ENCODE measurements at places on chromosomes 7 and 10.
A peak's percentile ranks its signal among the peaks of the same experiment; 100 is the strongest.

- no peak for DNase-seq
- H3K4me3 ChIP-seq, result no peak overlapping the region
- H3K36me3 ChIP-seq, result no peaks in the 10 kb centered on the region
- no peaks in the 10 kb centered on the region for H3K4me1 ChIP-seq
These were observed 20.7 kb downstream of the NRAP start for GRCh38 chr10:113643183-113643582.

DNA sequence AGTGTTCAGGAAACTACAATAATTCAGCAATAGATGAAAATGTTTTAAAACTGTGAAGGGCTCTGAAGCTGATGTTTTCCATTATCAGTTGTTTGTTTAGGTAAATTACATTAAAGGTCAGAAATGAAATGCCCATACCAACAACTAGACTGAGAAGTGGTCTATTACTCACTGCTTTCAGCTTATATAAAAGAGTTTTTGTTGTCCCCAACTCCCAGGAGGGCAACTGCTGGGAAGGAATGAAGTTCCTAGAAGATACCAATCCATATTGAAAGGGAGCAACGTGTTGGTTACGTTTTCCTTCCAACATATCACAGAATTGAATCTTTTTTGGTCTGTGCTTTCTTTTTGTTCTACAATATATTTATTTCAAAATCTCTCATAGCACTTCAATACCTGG, 330.6 kb upstream of the LRRN3 start:
- H3K36me3 ChIP-seq, result no peaks in the 10 kb centered on the region
- no peaks in the 10 kb centered on the region for H3K27me3 ChIP-seq
- H3K4me3 ChIP-seq, result no peak overlapping the region

DNA sequence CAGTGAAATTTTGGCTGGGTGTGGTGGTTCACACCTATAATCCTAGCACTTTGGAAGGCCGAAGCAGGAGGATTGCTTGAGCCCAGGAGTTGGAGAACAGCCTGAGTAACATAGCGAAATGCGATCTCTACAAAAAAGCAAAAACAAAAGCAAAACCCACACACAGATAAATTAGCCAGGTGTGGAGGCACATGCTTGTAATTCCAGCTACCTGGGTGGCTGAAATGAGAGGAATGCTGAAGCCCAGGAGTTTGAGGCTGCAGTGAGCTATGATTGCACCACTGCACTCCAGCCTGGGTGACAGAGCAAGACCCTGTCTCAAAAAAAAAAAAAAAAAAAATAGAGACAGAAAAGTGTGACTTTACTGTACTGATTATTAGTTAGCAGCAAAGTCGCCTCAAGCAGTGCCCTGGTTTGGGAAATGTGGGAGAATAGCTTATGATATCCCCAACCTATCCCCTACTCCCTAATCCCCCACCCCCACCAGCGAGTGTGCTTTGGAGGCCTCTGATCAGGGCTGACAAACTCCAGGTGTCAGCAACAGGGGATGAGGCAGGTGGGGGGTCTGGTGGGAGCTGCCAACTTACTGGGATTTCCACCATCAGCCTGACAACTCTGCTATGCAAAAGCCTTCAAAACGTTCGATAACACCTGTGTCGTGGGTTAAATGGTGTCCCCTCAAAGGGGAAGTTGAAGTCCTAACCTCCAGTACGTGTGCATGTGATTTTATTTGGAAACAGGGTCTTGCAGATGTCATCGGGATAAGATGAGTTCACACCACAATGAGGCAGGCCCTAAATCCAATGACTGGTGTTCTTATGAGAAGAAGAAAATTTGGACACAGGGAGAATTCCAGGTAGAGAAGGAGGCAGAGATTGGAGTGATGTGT, 124.7 kb upstream of the SDK1 start:
- H3K27me3 ChIP-seq, result no peaks in the 10 kb centered on the region
- no peak for DNase-seq
- no peak overlapping the region for H3K27ac ChIP-seq
- no peak overlapping the region for H3K4me3 ChIP-seq

- H3K27me3 ChIP-seq, result no peaks in the 10 kb centered on the region
- H3K4me1 ChIP-seq, result no peaks in the 10 kb centered on the region
- no peak overlapping the region for H3K4me3 ChIP-seq
- DNase-seq, result no peak
- no peaks in the 10 kb centered on the region for H3K36me3 ChIP-seq
These were observed 5.2 kb downstream of the CALN1 start for GRCh38 chr7:72406820-72407403.

- H3K27me3 ChIP-seq, result no peaks in the 10 kb centered on the region
- no peak overlapping the region for H3K4me3 ChIP-seq
- DNase-seq, result no peak
- no peak overlapping the region for H3K27ac ChIP-seq
These were observed 42.1 kb upstream of the CXCL12 start for GRCh38 chr10:44427037-44427436.

GRCh38 chr7:123054357-123055133, 59.0 kb upstream of the TAS2R16 start:
- H3K4me3 ChIP-seq, result no peak overlapping the region
- no peaks in the 10 kb centered on the region for H3K36me3 ChIP-seq
- H3K27ac ChIP-seq, result no peak overlapping the region
- no peak for DNase-seq
- no peaks in the 10 kb centered on the region for H3K4me1 ChIP-seq
- H3K27me3 ChIP-seq, result no peaks in the 10 kb centered on the region

- H3K27ac ChIP-seq, result no peak overlapping the region
- no peak for DNase-seq
- no peak overlapping the region for H3K4me3 ChIP-seq
- no peaks in the 10 kb centered on the region for H3K27me3 ChIP-seq
- H3K36me3 ChIP-seq, result no peaks in the 10 kb centered on the region
These were observed 49.0 kb downstream of the PSMC2 start for GRCh38 chr7:103396471-103396870.

DNA sequence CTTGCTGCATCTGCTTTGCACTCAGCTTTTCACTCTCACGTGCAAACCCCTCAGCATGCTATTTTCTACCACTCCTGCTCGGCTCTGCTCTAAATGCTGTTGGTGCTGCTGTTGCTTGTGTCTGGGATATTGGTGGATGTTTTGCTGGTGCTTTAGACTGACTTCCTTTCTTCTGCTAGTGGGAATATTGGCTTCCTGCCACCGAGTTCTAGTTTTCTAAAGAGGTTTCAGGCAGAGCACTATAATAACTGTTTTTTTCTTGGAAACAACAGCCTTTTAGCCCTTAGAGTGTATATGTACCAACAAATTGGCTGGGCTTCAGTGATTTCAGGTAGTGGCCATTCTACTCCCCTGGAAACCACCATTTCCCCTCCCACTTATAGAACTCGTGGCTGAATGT, 27.8 kb downstream of the TMEM236 start:
- H3K27me3 ChIP-seq, result no peaks in the 10 kb centered on the region
- H3K4me1 ChIP-seq, result no peaks in the 10 kb centered on the region
- no peak for DNase-seq
- H3K4me3 ChIP-seq, result no peak overlapping the region

GRCh38 chr10:2303169-2303568, 565.8 kb upstream of the ADARB2 start:
- H3K27me3 ChIP-seq, result no peaks in the 10 kb centered on the region
- no peak overlapping the region for H3K4me3 ChIP-seq
- no peak for DNase-seq
- no peaks in the 10 kb centered on the region for H3K4me1 ChIP-seq

DNA sequence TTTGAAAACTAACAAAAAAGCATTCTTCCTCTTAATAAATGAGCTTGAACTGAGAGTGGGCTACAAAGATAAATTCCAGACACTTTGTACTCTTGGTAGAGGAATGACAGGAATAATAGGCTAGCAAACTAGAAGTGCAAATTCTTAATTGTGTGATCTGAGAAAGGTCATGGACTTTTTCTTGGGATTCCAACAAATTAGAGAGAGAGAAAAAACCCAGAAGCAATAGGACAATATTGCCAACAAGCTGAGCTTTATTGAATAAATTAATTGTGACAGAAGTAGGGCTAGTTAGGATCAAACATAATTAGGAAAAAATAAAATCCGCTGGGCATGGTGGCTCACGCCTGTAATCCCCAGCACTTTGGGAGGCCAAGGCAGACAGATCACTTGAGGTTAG, 41.4 kb upstream of the LAMB1 start:
- DNase-seq, result no peak
- no peak overlapping the region for H3K27ac ChIP-seq
- no peaks in the 10 kb centered on the region for H3K36me3 ChIP-seq
- no peaks in the 10 kb centered on the region for H3K27me3 ChIP-seq

DNA sequence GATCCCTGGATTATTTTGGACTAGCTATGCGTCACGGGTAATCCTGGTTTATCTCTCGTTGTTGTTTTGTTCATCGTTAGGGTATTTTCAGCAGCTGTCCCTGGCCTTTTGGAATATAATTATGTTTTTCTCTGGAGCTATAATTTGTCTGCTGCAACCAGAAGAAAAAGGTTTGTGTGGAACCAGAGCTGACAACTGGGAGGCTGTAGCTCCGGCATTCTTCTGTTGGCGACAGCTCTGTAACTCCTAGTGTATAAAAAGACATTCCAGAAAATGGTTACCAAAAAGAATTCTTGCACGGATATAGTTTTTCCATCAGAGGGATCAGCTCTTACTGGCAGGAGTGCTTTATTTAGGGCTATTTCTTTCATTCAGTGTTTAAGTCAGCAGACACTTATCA, 130.9 kb upstream of the PRR15 start:
- H3K27me3 ChIP-seq, result no peaks in the 10 kb centered on the region
- H3K27ac ChIP-seq, result no peak overlapping the region
- H3K4me3 ChIP-seq, result no peak overlapping the region
- no peak for DNase-seq
- no peaks in the 10 kb centered on the region for H3K36me3 ChIP-seq

DNA sequence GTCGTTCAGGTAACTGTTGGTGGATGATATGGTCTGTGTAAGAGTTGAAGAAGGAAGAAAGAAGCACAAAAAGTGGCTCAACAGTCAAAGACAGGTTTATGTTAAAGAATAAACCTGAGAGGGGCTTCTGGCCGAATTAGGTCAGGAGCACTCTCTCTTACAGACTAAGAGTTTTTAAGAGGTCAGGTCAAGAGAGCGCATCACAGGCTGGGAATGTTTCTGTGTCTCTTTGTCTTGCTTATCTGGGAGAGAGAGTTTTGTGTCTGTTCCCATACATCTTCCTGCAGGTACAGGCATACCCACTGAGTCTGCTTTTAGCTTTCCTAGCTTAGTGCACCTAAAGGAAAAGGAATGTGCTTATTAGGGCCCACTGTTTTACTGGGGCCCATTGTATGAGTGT, 22.2 kb upstream of the PRPF18 start:
- H3K27me3 ChIP-seq, result no peaks in the 10 kb centered on the region
- DNase-seq, result no peak
- H3K4me1 ChIP-seq, result no peaks in the 10 kb centered on the region
- H3K4me3 ChIP-seq, result no peak overlapping the region
- no peak overlapping the region for H3K27ac ChIP-seq
- H3K36me3 ChIP-seq, result no peaks in the 10 kb centered on the region

GRCh38 chr7:80722616-80723195, 84.3 kb downstream of the CD36 start:
- H3K27ac ChIP-seq, result peak overlapping the region; percentile 15
- no peaks in the 10 kb centered on the region for H3K36me3 ChIP-seq
- H3K27me3 ChIP-seq, result no peaks in the 10 kb centered on the region
- H3K4me1 ChIP-seq, result no peaks in the 10 kb centered on the region
- DNase-seq, result peak; percentile 53

- peak; percentile 63 for DNase-seq
- H3K27me3 ChIP-seq, result no peaks in the 10 kb centered on the region
- H3K4me3 ChIP-seq, result peak within 1 kb of the TSS; percentile 56
- no peaks in the 10 kb centered on the region for H3K4me1 ChIP-seq
- H3K27ac ChIP-seq, result peak within 1 kb of the TSS; percentile 42
These were observed at the start of gene NUDT13 for GRCh38 chr10:73110345-73110849. Gene NUDT13 (plus strand): TSS chr10:73110455. CDS start chr10:73114366, 3,911 bp downstream.

GRCh38 chr7:71312755-71313490, 181.0 kb downstream of the GALNT17 start:
- H3K27ac ChIP-seq, result no peak overlapping the region
- H3K4me1 ChIP-seq, result no peaks in the 10 kb centered on the region
- H3K4me3 ChIP-seq, result no peak overlapping the region
- DNase-seq, result no peak
- H3K36me3 ChIP-seq, result no peaks in the 10 kb centered on the region
- H3K27me3 ChIP-seq, result no peaks in the 10 kb centered on the region

DNA sequence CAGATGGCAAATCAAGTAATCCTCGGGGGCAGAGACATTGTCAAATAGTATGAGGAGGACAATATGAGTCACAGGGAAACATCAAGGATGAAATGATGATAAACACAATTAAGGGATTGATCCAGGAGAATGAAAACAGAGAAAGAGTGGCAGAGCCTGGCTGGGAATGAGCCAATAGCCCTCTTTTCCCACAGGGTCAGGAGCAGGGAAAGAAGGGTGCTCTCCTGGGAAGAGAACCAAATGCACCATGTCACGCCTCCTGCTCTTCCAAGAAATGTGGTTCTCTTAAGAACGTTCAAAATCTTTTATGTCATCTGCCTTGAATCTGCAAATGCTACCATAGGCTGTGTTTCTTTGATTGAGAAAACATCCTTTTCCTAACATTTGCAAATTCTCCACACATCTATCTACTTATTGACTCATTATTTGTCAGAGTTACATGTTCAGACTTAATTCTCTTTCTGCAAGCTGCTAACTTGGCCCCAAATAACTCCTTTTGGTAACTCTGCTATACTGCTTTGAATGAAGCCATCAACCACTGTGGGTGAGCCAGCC, 50.6 kb downstream of the HIPK2 start:
- DNase-seq, result no peak
- no peaks in the 10 kb centered on the region for H3K27me3 ChIP-seq
- no peak overlapping the region for H3K4me3 ChIP-seq
- peaks cover 9% of the 10 kb centered on the region for H3K4me1 ChIP-seq

GRCh38 chr7:294440-295154, 4.6 kb downstream of the FOXL3 start:
- DNase-seq, result peak; percentile 24
- H3K27me3 ChIP-seq, result peaks cover 63% of the 10 kb centered on the region
- H3K27ac ChIP-seq, result no peak overlapping the region
- H3K4me1 ChIP-seq, result no peaks in the 10 kb centered on the region

GRCh38 chr10:87646935-87647334, 12.7 kb upstream of the PAPSS2 start:
- no peak overlapping the region for H3K4me3 ChIP-seq
- no peak overlapping the region for H3K27ac ChIP-seq
- no peak for DNase-seq

DNA sequence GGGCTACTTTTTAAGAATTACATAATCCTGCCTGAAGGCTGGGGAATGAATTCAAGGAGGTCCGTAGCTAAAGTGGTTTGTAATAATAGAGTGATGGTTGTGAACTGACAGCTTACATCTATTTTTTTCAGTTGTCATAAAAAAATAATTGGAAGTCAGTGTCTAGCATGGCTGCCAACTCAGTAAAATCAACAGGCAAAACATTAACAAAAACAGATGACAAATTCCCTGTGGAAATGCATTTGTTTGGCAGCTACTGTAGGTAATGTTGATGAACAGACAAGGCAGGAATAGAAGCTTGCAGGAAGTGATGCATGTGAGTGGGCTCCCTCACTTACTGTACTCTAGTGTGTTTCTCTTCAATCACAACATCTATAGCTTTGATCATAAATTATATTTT, 766.0 kb upstream of the POT1 start:
- no peak for DNase-seq
- H3K4me3 ChIP-seq, result no peak overlapping the region
- no peaks in the 10 kb centered on the region for H3K36me3 ChIP-seq
- no peaks in the 10 kb centered on the region for H3K4me1 ChIP-seq
- H3K27me3 ChIP-seq, result no peaks in the 10 kb centered on the region
- H3K27ac ChIP-seq, result no peak overlapping the region

- H3K4me1 ChIP-seq, result no peaks in the 10 kb centered on the region
- H3K36me3 ChIP-seq, result no peaks in the 10 kb centered on the region
- H3K27ac ChIP-seq, result no peak overlapping the region
- H3K27me3 ChIP-seq, result peaks cover 10% of the 10 kb centered on the region
- peak overlapping the region; percentile 54 for H3K4me3 ChIP-seq
These were observed 2.3 kb upstream of the DRGX start for GRCh38 chr10:49398000-49398861.
